Cortex of kidney (tissue), 1 donor: ENCODE measurements at places on chromosomes 2 and 18.

- no peak for DNase-seq
Observed at GRCh38 chr2:171383134-171383533, 50.7 kb downstream of the METTL8 start.

DNA sequence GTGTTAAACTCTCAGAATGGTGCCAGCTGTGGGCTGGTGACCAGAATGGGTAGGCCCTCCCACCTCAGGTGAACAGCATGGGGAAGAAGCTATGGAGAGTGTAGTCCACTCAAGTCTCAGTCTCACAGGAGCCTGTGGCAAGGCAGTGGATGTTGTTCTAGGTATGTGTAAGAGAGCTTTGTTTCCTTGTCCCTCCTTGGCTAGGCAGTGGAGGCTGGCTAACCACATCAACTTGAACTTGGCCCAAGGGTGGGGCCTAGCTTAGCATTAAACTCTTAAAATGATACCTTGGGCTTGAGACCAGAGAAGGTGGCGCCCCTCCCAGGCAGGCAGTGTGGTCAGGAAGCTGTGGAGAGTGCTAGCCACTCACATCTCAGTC lies 53.2 kb upstream of the SLC4A10 start:
- no peak for DNase-seq

DNA sequence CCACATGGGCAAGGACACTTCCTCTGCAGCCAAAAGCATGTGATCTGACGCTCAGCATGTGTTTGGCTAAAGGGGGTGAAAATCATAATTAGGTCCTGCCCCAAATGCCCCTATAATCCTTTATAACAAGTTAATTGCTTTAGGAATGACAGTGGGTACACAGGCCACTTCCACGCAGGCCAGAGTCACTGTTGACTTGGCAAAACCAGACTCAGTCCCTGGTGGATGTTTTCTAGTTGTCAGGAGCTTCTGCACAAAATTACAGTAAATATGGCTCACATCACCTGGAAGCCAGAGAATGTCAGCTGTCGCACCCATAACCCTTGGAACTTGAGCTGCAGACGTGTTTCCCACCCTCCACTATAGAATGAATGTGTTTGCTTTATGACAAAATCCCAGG lies 13.3 kb upstream of the PXDN start:
- no peak for DNase-seq

- DNase-seq: no peak
Observed at GRCh38 chr18:32368991-32369390, 101.7 kb downstream of the GAREM1 start.

DNA sequence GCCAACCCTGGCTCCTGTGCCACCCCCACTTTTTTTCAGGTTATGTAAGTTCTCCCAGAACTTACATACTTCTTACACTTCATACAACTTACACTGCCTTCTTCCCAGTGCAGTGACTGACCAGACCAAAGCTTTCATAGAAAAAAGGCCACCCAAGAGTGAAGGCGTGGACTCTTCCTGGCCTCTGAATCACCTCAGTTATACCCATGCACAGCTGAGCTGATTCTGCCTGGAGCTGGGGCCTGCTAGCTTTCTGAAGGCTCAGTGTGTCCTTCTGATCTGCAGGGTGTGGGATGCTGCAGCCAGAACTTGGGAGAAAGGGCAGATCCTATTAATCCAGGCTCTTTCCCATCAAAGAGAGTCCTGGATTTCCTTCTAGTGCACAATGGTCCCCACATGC lies 216.1 kb downstream of the TTC32 start:
- DNase-seq: no peak

DNA sequence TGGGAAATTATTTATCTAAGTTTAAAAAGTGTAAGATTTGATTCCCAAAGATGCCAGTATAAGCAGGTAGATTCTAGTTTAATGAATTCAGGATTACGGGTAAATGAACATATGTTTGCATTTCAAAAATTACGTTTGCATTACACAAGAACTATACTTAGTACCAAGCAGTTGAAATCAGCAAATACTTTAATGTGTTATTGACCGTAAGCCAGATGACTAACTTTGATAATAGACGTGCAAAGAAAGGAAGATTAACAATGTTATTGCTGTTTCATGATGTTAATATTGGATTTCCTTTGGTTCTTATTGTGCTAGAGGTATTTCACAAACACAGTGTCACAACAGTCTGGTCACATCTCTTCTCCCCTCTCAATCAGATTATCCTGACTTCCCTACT lies 294.7 kb downstream of the TDRD15 start:
- no peak for DNase-seq

DNA sequence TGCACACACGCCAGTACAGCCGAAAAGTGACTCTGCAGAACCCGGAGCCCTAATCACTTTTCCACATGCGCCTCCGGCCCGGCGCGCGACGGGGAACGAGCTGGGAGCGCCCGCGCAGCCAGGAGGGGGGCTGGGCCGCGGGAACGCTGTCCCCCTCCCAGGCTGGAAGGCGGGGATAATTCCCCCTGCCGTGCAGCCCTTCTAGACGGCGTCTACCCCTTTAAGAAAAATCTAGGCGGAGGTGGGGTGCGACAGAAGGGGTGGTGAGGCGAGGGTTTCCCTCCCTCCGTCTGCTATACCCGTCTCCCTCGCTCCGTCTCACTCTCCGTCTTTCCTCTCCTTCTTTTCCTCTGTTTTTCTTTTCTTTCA lies 2.4 kb downstream of the CYP26B1 start:
- DNase-seq: no peak

DNA sequence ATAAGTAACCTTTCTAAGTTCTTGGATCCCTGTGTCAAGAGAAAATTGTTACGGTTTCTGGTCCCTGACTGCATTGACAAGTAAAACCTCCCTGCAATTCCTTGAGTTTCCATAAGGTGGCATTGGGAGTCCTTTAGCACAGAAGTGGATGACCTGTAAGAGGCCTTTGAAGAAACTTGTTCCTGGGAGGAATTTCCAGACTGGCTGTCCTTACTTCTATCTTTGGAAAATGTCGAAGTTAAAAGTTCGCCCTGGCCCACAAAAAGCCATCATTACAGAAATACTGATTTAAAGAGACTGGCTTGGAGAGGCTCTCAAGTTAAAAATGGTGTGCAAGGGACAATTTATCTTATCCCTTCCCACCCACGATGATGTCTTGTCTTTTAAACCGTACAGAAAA lies 218.4 kb downstream of the CDH20 start:
- no peak for DNase-seq

GRCh38 chr18:74501386-74501785 lies 5.2 kb downstream of the CNDP2 start:
- no peak for DNase-seq

DNA sequence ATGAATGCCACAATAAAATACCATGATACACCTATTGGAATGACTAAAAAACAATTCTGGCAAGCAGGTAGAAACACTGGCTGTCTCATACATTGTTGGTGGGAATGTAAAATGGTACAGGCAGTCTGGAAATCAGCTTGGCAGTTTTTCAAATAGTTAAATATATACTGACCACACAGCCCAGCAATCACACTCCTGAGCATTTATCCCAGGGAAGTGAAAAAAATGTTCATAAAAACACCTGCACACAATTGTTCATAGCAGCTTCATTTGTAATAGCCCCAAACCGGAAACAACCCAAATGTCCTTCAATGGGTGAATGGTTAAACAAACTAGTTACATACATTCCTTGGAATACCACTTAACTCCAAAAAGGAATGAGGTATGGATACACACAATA lies 137.2 kb downstream of the TFCP2L1 start:
- no peak for DNase-seq

DNA sequence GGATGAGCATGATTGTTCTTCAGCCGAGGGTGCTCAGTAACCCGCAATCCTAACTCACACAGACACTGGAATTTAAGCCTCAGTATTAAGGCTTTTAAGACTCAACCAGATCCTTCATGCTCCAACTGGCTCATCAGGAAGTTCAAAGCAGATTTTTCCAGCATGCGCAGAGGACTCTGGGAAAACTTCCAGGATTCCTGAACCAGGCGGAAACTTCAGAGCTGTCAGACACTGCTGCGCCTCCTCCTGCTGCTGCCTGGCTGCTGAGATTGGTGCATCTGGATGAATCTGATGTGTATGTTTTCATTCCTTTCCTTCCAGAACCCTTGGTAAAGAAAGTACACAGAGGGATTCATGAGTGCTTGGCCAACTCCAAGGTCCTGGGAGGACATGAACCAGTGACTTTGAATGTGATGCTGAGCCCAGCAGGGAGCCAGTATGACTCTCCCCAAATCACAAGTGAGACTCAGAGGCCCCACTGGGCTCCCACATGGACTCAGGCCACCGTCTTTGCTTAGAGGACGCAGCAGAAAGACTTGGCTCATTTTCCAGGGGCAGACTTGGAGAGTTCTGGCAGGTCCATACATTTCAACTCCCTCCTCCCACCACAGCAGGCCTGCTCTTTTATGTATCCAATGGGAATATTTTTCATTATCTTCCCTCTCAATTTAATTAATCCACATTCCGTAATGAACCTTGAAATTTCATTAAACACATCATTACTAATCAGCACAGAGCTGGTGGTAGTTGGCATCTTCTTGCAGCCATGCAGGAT lies 143.5 kb upstream of the HDAC4 start:
- no peak for DNase-seq

- no peak for DNase-seq
Observed at GRCh38 chr2:203804764-203805485, 62.6 kb upstream of the CTLA4 start.
